ENCODE measurements at places on chromosomes 11 and 22.

DNA sequence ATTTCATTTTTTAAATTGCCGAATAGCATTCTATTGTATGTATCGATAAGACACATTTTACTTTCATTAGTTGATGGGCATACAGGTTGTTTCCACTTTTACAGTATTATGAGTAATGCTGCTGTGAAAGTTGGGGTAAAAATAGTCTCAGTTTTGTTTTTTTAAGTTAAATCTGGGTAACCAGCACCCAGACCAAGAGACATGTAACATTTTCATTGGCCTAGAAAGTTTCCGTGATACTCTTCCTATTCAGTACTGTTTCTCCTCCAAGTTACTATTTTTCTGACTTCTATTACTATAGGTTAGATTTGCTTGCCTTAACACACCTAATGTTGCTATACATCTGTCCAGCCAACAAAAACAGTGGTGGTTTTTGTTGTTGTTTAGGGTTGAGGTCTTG lies 12.3 kb downstream of the IPO7 start:
- DNase-seq: no peak

GRCh38 chr22:31496735-31497146 lies 405 bp downstream of the SFI1 start:
- peak; percentile 28 for DNase-seq

GRCh38 chr22:44404341-44405020 lies 91.7 kb upstream of the SHISAL1 start:
- peak; percentile 20 for DNase-seq

GRCh38 chr11:117720061-117720511 lies 76.9 kb downstream of the DSCAML1 start:
- no peak for DNase-seq

DNA sequence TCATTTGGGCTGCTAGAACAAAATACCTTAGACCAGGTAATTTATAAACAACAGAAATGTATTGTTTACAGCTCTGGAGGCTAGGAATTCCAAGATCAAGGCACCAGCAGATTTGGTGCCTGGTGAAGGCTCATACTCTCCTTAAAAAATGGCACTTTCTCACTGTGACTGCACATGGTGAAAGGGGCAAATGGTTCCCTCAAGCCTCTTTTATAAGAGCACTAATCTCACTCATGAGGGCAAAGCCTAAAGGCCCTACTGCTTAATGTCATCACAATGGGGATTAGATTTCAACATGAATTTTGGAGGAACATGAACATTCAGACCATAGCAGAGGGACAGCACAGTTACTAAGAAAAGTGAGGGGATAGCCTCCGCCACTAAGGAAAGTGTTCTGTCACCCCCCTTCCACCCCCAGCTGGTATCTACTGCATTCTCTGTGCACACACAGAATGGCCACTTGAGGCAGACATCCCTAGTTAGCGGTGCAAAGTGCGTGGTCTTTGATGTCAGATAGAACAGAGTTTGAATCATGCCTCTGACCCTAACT lies 47.2 kb upstream of the CEP295 start:
- DNase-seq: no peak

DNA sequence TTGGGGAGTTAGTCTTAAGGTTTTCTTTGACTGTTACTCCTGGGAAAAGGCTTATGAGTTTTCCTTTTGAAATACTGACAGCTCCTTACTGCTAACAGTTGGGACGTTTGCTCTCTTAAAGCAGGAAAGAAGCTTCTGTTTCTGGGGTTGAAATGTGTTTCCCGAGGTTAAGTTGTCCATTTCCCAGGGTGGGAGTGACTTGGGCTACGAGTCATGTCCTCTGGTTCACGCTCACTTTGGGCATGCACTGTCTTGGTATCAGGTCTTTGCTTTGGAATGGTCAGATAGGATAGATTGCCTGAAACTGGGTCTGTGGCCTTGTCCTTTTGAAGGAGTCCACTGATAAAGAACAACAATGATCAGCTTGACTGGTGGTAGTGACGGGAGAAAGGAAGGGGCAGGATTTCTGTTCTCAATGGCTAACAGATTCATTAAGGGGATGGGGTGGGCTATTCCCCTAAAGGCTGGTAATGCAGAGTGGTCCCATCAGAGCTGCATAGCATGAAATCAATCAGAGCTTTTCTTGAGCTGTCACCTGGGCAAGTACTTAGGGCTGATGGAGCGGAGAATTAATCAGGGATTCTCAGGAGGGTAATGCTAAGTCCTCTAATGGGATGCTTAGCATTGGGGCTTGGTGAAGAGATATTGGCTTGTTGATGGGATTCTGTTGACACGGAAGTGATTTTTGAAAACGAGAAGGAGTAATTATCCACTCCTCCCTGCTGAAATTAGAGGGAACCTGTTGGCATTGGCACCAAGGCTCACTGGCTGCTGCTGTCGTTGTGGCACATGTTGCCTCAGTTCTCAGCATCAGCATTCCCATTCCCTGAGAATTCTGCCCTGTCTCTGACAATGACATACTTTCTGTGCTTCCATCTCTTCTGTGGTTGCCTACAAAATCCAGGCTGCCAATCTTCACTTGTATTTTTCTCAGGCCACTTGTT lies 81.6 kb downstream of the TEAD1 start:
- no peak for DNase-seq

GRCh38 chr22:25404928-25405816 lies 159.3 kb upstream of the GRK3 start:
- peak; percentile 38 for DNase-seq
